Stimulated activated CD4-positive, alpha-beta T cell treated with anti-CD3 and anti-CD28 coated beads, Interleukin-1b, Interleukin-23, amount 100 ng/mL, for 1 hour (primary cell): ENCODE measurements at places on chromosomes 13 and 19.

DNA sequence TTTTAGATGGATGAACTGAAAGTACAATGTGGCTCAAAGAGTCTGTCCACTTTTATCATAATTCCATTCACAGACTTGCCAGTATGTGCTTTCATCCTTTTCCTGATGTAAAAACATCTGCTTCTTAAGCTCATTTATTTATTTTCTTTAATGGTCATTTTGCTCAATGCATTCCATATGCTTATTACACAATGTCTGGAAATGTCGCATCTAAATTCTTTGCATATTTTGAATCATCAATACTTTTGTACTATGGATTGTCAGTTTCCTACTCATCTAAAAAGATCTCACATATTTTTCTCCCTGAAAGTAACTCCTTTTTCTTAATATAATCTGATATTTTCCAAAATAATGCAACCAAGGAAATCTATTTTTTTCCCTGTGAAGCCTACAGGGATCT lies 1315.8 kb downstream of the EFNB2 start:
- DNase-seq = no peak

- DNase-seq = no peak
Measured at GRCh38 chr13:41345914-41346589, 35.0 kb downstream of the NAA16 start.

DNA sequence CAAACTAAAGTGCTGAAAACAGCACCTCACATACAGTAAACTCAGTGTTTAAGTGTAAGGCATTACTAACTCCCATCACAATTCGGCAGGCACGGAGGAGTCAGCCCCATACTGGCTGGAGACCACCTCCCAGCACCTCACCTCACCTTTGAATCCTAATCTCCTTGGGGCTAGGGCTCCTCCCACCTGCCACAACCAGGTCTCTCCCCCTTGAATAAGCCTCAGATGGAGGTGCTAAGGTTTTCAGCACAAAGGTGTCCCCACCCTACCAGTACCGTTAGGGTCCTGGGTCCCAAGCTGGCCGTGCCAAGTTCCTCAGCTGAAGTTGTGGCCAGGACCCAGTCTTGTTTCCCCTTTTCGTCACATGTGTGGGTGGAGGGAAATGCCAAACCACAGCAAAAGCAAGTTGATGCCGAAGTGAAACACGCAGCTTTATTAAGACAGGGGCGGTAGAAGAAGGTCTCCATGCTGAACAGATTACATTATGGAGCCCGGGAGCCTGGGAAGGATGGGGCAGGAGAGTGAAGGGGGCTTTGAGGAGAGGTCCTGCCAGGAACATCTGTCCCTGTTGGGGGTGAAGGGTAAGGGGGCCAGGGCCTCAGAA lies at the start of gene IGFLR1:
TSS of gene IGFLR1 (minus strand) at position 332 of the 604 bp plus-strand sequence. CDS start 1,272 bp downstream, outside the sequence.
- DNase-seq = peak; percentile 41

DNA sequence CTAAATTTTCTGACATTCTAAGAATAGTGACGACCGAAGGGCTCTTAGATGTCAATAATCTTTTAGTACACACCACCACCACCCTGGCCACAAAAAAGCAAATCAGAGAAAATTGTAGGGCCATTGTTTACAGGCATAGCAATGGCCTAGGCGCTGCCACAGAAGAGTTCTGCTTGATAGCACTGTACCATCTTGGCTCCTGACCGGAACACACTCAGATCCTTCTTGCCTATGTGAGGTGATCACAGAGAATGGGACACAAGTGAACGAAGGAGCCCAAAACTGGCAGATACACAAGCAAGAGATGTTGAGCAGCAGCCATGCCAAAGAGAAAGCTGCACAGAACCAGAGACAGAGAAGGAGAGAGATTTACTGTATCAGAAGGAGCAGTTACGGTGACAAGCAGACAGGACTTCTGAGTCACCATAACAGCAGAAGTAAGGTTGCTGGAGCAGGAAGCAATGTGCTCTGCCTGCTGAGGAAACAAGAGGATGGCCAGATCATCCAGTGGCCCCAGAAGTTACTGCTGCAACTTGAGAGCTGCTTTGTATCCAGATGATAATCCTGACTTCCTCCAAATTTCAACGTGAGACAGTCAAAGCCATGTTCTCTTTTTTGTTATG lies 105.2 kb downstream of the SLITRK6 start:
- no peak for DNase-seq

DNA sequence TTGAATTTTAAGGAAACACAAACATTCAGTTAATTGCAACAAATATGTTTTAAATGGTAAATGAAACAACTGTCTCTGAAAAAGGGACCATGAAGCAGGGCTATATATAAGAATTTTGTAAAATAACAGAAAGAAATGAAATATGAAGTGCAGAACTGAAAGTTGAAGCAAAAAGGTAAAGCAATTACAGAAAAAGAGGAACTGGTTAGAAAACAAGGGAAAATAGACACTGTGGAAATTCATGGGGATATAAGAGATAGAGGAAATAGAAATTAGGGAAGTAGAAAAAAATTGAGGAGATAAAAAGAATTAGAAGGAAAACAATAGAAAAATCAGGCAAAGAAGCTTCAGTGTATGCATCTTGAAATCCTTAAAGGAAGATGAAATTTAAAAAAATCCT lies 40.0 kb upstream of the TDRD3 start:
- DNase-seq = no peak

DNA sequence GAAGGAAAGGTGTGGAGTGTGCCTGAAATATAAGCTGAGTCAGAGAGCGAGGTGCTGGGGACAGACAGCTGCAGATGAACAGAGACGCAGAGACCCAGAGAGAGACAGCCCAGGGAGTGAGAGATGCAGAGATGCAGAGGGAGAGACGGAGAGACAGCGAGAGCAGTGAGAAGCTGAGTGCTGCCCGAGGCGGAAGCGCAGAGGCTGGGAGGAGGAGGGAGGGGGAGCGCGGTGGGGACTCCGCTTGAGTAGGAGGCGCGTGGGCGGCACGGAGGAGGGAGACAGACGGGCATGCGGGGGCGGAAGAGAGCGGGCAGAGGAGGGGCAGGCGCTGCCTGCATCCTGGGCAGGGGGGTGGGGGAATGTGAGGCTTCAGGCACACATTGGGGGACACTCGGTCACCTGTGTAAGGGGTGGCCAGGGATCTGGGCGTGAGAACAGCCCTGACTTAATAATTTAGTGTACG lies 25.7 kb downstream of the SLC8A2 start:
- DNase-seq = peak; percentile 45

- DNase-seq = no peak
Measured at GRCh38 chr19:36847968-36848367, 2.7 kb upstream of the ZNF345 start.

- no peak for DNase-seq
Measured at GRCh38 chr13:107374038-107374437, 806.1 kb upstream of the ARGLU1 start.

DNA sequence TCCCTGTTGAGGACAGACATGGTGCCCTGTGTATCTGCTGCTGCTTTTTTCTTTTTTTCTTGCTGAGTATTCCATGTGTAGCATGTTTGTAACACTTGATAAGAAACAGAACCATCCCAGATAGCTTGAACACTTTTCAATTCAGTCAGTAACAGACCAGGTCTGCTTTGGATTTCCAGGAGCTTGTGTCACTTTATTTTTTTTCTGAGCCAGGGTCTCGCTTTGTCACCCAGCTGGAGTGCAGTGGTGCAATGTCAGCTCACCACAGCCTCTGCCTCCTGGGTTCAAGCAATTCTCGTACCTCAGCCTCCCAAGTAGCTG lies 43.7 kb downstream of the BBC3 start:
- no peak for DNase-seq

GRCh38 chr19:41928754-41929535 lies 696 bp upstream of the ERFL start:
- no peak for DNase-seq

- no peak for DNase-seq
Measured at GRCh38 chr19:3278294-3278693, 53.8 kb downstream of the CELF5 start.

DNA sequence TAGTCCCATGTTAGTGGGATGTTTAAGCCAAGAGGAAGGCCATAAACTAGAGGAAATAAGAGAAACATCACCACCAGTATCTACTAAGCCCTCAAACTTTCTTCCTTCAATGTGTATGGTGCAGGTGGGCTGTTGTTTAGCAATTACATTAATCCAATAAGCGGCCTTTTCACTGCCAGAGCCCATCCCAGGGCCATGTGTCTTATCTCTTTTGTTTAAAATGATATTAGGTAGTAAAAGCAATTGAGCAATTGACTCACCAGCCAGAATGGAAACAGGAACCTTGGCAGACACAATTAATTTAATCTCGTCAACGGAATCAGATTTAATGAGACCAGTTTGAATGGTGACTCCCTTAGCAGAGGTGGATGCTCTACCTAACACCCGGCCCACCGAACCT lies 1503.5 kb downstream of the UQCRFS1 start:
- DNase-seq = no peak

DNA sequence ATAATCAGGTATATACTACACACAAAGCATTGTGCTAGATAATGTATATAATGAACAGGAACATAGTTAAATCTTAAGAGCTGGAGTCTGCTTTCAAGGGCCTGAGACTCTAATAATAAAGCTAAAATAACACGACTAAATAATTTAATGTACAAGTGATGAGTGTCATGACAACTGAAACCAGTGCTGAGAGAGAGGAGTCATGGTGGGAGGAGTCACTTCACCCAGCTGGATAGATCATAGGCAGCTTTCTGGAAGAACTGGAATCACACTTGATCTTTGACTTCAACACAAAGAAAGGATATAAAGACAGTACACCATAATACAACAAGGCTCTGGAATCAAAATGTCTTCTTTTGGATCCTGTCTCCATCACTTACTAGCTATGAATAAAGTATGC lies 7.1 kb downstream of the RBM26 start:
- DNase-seq = no peak

DNA sequence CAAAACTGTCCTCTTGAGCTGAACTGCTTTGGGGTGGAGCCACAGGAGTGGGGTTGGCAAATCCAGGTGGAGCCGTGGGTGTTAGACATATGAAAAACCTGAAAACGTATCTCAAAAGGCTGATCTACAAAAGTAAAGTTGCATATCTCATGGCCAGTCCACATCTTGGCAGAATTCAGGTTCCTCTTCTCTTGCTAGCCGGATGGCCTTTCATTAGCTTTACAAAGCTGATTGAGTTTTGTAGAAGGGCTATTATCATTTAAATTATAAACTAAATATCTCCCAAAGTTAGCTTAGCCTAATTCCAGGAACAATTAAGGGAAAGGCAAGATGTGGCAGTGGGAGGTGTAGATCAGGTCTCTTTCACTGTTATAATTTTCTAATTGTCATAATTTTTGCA lies 1427.7 kb downstream of the EFNB2 start:
- DNase-seq = no peak

GRCh38 chr13:45207319-45207718 lies 6.5 kb upstream of the KCTD4 start:
- no peak for DNase-seq

DNA sequence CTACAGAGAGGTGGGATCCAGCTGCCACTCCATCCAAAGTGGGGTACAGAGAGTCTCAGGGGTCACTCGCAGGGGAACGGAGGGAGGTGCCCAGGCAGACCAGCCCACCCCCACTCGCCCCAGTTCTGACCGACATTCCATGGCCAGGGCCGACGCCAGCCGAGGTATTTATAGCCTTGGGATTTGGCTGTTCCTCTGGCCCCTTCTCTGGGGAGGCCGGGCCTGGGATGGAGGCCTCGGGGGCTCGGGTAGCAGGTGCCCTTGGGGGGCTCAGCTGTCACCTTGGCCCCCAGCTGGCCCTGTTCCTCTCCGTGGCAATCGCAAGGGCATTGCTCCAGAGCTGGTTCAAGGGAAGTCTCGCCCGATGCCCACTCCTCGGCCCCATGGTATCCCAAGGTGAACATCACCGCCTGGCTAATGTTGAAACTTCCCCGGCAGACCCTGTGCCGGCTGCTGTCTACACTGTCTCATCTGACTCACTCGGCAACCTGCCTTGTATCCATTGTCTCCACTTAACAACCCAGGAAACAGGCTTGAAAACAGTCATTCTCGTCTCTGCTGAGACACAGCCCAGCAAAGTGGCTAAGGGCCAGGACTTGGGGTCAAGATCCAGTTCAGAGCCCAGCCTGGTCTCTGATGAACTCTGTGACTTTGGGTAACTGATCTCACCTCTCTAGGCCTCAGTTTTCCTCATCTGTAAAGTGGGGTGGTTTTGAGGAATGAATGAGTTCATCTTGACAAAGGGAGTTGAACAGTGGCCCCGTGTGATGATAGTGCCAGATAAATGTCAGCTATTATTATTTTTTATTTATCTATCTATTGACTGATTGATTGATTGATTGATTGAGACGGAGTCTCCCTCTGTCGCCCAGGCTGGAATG lies 9.7 kb downstream of the PRKACA start:
- DNase-seq = no peak

DNA sequence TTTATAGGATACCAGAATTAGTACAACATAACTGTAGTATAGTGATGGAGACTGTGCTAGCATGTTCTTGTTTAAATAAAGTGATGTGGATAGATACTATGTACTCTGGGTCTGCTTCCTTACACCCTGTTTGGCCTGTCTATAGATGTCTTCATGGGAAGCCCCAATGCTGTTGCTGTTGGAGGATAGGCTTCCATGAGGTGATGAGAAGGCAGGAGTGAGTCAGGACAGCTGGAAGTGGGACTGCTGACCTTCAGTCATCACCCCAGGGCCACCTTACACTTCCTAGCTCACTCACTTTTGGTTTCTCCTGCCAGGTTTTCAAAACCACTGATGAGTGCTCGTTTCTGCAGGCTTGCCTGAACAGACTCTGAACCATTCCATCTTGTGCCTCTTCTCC lies 4.2 kb downstream of the KCTD4 start:
- DNase-seq = no peak
